CD4-positive, alpha-beta T cell treated with Interleukin-17A for 4 hours (primary cell): ENCODE measurements at places on chromosomes 6 and 20.

- no peak for DNase-seq
Observed at GRCh38 chr6:130587778-130588520, 222.1 kb downstream of the TMEM200A start.

DNA sequence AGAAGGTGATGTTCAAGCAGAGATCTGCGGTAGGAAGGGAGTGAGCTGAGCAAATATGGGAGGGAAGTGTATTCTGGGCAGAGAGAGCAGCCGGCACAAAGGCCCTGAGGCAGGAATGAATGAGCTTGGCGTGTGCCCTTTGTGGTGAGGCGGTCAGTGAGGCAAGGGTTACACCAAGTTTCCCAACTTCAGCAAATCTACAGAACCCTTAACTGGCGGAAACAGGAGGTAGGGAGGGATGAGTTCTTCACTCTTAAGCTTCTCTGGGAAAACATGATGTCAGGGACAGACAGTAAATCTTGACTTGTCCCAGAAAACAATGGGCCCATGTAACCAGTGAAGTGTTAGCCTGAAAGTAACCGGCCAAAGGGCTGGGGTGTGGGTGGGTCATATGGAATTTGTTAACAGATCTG is 97.1 kb upstream of the PTPN1 start:
- no peak for DNase-seq

DNA sequence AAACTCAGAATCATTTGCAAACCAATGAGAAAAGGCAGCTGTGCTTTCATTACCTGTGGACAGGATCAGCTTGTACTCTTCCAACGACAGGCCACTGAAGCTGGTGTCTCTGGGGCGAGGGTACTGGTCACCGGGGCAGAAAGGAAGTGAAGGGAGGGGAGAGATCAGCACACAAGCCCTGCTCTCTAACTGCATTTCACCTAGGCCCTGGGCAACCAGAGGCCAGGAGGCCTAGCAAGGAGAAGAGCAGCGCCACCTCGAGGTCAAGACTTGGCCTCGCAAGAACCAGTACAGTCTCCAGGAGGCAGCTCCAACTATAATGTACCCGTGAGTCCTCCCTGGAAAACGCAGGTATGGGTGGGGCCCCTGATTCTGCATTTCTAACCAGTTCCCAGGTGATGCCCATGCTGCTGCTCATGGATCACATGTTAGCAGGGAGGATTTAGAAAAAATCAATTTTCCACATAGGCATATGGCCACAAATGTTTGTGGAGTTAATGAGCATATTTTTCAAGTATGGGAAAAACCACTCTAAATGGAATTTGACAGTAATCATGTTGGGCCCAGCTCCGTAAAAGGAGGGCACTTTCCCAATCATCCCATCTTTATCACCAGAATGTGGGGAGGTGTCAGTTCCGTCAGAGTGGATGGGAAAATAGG is 11.0 kb downstream of the UQCC2 start:
- peak; percentile 85 for DNase-seq

- DNase-seq = no peak
Observed at GRCh38 chr6:75147512-75147911, 58.3 kb downstream of the COL12A1 start.

- no peak for DNase-seq
Observed at GRCh38 chr6:99712519-99712918, 105.9 kb downstream of the PRDM13 start.

DNA sequence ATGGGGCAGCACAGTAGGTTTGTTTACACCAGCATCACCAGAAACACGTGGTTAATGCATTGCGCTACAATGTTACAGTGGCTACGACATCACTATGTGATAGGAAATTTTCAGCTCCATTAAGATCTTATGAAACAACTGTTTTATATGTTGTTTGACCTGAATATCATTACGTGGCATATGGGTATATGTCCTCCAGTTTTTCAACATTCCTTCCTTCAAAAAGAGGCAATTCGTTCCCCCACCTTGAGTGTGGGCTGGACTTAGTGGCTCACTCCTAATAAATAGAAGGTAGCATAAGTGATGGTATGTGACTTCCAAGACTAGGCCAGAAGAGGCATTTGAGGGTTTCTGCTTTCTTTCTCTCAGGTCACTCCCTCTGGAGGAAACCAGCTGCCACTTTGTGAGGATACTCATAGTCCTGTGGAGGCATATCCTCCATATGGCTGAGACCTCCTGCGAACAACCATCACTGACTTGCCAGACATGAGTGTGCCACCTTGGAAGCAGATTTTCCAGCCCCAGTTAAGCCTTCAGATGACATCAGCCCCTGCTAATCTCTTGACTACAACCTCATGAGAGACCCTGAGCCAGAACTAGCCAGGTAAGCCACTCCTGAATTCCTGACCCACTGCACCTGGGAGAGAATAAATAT is 2.3 kb upstream of the TRAM2 start:
- DNase-seq = no peak

DNA sequence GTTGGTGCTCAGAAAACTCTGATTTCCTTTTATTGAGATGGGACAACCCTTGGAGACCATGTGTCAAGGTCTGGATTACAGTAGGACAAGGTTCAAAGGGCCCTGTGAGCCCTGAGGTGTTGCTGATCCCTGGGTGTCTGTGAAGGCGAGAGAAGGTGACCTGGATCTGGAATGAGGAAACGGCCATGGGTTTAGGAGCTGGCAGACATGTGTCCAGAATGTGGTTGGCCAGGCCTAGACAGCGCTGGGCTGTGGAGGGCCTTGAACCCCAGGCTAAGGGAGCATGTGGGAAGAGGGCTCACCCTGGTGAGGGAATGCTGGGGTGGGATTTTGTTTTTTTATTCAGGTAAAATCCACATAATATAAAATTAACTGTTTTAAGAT is 24.9 kb downstream of the PCMTD2 start:
- DNase-seq = no peak

DNA sequence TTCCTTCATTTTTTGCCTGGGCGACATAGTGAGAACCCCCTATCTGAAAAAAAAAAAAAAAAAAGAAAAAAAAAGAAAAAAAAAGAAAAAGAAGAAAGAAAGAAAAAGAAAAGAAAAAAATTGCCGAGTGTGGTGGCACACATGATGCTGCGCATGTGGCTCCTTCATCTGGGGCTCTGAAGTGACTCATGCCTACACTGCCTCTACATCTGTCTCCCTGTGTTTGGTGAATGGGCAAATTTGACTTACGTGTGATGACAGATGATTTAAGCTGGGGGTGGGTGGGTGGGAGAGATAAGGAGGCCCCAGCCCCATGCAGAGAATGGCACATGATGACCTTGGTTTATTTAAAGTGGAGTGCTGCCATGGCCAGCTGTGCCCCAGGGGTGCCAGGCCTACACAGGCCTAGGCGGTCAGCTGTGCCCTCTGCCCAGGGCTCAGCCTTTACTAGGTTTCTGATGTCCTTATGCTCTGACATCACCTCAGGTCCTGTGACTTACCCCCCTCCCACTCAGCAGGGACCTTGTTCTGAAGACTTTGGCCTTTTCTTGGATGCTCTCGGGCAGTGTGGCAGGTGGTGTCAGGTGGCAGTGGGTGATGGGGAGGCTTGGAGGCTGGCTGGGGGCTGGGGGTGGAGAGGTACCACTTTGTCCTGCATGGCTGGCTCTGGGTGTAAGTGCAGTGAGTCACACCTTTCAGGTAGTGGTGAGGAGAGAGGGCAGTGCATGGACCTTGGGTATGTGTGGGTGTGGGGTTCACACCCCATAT is 41.1 kb downstream of the VEGFA start:
- DNase-seq = no peak

- no peak for DNase-seq
Observed at GRCh38 chr6:19558201-19558600, 279.0 kb upstream of the ID4 start.

GRCh38 chr20:63124092-63124781 is 91.7 kb downstream of the YTHDF1 start:
- no peak for DNase-seq

DNA sequence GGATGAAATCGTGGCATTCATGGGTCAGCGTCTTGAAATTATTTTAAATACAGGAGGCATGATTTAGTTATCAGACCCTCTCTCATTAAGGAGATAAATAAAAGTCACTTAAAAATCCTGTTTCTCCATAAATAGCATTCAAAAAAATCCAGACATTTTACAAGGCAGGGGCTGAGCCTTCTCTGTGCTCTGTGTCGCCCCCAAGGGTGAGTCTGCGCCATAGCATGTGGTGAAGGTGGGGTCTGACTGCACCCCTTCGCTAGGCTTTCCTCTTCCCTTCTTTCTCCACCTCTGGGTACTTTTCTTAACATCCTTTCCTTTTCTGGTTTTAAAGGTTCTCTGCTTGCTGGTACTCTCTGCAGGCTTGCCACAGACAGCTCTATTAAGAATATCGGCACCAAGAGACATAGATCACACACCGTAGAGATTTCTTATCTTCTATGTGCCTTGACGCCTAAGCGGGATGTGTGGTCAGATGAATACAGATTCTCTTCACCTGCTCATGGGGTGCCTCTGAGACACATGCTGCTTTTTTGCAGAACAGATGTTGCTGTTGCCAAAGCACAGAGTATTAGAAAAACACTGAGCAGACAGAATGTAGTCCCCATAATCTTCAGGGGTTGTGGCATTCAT is 20.1 kb upstream of the FAM209A start:
- DNase-seq = peak; percentile 37
